ENCODE measurements at places on chromosomes 16 and 17.

GRCh38 chr17:32111141-32111771 lies 31.0 kb upstream of the RHOT1 start:
- DNase-seq: peak; percentile 15

GRCh38 chr17:74670329-74670728 lies 42.4 kb downstream of the CD300LF start:
- DNase-seq: no peak

- no peak for DNase-seq
These were observed 80.5 kb downstream of the CYB561 start for GRCh38 chr17:63365366-63366240.

GRCh38 chr16:67869653-67870052 lies 3.2 kb upstream of the EDC4 start:
- no peak for DNase-seq

DNA sequence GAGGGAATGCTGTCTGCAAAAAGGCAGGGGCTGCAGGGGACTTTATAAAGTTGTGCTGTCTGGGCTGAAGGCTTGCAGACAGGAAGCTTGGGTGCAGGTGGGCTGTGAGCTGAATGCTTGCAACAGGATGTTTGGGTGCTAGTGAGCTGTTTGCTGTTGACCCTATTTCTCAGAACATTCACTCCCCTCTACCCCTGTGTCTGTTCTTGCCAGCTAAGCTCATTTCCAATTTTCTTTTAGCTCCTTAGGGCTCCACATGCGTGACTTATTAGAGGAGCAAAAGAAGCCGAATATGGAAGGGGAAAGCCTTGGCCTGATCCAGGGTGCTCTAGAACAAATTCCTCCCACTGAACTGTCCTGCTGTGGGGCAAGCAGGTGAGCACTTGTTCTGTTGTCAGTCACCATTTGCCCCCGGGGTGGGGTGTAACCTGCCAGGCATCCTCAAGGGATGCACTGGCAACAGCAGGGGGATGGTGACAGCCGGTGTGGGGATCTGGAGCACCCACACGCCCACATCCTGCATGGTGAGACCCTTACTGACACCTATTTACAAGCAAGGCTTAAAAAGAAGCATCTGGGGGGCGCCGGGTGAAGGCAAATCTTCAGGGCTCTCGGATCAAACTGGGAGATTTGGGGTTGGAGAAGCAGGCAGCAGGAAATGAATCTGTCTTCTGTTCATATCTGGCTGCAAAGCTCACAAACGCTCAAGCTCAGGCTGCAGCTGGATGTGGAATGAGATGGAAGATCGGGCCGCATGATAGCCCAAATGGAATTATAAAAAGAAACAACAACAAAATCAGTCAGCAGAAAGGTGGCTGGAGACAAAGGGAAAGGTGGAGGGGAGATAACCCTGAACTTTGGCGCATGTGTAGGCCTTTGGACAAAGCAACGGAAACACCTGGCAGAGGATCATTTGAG lies 21.1 kb upstream of the NUP93 start:
- DNase-seq: no peak

DNA sequence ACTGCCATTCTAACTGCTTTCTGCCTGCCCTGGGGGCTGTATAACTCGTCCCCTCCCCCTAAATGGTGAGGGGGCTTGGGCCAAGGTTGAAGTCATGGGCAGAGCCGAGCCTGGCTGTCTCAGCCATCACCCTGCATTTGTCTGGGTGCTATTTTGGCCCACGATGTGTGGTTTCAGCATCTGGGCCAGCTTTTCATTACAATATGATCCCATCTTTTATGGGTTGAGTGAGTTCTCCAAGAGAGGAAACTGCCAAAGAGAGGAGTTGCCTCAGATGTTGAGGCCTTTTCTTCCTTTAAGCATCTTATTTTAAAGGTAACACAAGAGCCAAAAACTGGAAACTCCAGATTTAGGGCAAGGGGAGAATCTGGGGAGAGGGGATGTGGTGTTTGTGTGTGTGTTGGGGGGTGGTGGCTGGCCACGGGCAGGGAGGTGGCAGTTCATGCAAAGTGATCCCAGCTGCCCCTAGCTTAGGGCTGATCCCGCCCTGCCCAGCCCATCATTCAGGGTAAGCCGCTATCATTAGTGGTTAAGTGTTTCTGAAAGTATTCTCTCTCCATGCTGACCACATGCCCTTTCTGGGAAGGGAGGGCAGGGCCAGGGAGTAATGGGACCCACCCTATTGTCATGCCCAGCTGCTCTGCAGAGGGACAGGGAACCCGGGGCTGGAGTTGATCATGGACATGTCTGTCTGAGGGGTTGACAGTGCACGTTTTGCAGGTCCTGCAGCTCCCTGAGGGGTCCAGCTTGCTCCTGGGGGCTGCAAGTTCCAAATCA lies 83.2 kb upstream of the CLEC18A start:
- no peak for DNase-seq

DNA sequence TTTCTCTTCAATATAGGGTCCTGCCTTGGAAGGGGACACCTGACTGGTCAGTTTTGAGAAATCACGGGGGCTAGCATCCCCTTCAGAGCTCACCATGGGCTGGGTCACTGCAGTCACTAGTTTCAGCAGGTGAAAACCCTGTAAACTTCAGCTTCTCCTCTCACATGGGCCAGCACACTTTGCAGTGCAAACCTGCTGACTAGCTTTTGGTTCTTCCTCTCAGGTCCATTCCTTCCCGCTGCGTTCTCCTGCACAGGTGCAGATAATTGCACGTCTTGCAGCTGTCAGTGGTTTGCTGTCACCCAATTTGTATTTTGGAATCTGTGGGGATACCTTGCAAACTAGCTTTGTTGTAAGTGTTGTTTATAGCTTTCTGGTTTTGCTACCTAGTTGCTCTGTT lies 95.1 kb downstream of the LYRM1 start:
- DNase-seq: no peak

- DNase-seq: no peak
These were observed 36.2 kb upstream of the CRHR1 start for GRCh38 chr17:45747911-45748310.

DNA sequence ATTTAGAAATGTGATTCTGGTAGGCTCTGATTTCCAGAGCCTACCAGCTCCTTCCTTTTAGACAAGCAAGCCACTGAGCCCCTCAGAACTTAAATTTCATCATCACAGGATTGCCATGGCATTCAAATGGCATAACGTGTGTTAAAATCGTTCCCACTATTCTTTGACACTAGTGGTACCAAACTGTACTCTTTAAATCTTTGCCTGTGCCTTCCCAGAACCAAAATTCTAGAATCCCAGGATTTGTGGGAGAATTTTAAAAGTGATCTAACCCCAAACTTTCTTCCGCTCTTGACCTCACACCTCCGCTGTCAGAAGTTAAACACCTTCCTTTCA lies 287 bp upstream of the INTS2 start:
- no peak for DNase-seq

- DNase-seq: no peak
These were observed 140.6 kb downstream of the PARN start for GRCh38 chr16:14489460-14489859.

DNA sequence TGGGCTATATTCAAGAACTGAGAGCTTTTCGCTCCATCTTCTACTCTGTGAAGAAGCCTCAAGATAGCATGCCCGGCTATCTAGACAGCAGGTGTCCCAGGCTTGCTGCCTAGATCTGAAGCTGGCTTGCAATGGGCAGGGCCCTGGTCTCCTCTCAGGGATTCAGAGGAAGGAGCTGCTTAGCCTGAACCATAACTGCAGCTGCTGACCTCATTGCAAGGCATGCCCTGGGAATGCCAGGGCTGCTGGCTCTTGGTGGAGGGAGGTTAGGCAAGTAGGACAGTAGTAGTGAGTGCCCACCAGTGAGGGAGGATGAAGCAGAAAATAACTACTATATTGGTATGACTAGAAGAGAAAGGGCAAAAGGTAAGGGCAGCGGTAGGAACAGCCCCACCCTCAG lies 21.3 kb upstream of the SLC35B1 start:
- DNase-seq: no peak

GRCh38 chr16:30548416-30549253 lies 9.5 kb downstream of the ZNF764 start:
- DNase-seq: no peak

DNA sequence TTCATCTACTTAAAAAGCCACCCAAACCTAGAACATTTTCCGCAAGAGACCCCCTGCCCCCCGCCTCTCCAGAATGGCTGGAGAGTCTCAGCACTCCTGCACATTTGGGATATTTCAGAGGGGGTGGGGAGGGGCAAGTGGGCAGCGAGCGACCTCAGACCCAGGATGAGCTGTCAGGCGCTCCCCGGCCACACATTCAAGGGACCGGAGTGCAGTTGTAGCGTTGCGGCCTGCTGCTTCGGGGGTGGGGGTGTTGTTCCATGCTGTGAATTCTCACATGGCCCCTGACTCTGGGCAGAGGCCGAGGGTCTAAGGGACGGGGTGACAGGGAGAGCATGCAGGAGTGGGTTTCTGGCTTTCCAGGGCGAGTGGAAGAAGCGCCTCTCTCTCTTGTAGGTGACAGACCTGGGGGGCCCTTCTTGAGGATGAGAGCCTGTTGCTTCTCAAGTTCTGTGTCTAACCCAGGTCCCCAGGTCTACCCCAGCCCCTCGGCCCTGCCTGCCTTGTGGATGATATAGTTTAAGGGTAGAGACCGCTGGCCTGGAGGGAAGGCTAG lies 231.2 kb downstream of the SEC14L1 start:
- no peak for DNase-seq

- no peak for DNase-seq
These were observed at the start of gene KRTAP4-6 for GRCh38 chr17:41140360-41141131. Gene KRTAP4-6 (minus strand): TSS chr17:41140544. CDS start chr17:41140487, 57 bp downstream.

DNA sequence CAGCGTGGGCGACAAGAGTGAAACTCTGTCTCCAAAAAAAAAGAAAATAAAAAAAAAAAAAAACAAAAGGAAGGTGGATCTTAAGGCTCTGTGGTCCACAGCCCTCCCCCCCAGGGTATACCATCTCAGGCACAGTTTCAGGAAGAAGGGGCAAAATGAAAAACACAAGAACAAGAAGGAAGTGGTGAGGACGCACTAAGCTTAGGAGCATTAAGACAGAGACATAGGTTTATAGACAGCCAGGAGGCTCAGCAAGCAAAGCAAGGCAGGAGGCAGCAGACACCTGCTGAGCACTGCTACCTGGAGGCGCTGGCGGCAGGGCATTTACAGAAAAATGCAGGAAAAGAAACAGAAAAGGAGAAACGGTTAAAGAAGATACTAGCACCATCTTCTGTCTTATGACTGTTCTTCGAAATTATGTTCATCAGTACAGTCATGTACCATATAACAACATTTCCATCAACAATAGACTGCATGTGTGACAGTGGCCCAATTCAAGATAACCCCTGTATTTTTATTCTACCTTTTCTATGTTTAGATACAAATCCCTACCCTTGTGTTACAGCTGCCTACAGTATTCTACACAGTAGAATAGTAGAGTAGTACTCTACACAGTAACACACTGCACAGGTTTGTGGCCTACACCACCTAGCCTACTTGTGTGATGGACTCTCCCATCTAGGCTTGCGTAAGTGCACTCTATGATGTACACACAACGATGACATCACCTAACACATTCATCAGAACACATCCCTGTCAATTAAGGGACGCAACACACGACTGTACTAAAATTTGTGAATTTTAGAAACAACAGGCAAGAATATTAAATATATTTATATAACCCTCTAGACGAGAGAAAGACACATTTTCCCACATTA lies 62.5 kb downstream of the XPO6 start:
- DNase-seq: no peak

DNA sequence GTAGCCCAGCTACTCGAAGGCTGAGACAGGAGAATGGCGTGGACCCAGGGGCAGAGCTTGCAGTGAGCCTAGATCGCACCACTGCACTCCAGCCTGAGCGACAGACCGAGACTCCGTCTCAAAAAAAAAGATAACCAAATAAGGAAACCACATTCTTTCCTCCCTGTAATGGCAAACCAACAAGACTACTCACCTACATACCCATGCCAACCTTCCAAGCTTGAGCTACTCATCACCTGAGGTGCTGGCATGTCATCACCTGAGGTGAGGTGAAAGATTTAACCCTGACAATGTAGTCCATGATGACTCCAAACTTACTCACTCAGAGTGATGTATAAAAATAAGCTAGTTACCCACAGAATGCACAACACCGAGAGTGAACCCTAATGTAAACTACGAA lies 85.2 kb downstream of the SMG6 start:
- DNase-seq: peak; percentile 30

GRCh38 chr17:40453881-40454612 lies 10.8 kb downstream of the IGFBP4 start:
- DNase-seq: no peak

DNA sequence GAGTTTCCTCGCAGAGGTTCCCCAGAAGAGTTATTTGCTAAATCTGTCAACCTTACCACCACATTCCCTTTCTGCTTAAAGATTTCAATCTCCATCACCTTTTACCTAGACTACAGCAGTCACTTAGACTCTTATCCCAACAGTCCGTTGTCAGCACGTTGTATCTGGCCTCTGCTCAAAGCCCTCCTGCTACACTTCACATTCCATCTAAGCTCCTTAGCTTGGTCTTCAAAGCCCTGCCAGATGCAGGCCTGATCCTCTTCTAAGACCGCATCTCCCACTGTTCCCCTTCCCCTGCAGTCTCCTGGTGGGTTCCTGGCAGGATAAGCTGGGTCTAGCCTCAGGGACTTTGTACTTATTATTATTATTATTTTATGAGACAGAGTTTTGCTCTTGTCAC lies 10.3 kb upstream of the SRCAP start:
- no peak for DNase-seq

DNA sequence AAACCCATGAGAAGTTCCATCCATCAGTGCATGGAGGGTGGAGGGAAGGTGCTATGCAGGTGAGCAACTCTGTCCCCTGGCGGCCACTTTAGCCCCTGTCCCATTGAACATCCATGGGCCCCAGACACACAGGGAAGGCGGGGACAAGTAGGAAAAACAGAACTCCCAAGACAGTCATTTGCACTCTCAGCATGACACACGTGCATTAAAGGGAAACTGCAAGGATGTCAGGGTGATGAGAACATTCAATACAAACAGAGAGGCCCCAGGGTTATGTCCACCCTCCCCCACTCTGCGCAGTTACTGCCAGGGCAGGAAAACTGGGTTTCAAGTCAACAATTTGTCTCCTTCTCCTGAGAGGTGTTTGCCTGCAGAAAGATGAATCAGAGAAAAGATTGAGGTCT lies 44.0 kb upstream of the AKTIP start:
- DNase-seq: no peak
